ENCODE measurements at places on chromosomes 7 and 10.

- peaks cover 47% of the 10 kb centered on the region for H3K27me3 ChIP-seq
- no peak for DNase-seq
- no peak overlapping the region for H3K27ac ChIP-seq
- H3K4me1 ChIP-seq = peaks cover 10% of the 10 kb centered on the region
- H3K36me3 ChIP-seq = no peaks in the 10 kb centered on the region
- no peak overlapping the region for H3K4me3 ChIP-seq
Observed at GRCh38 chr7:155374276-155375252, 76.9 kb downstream of the INSIG1 start.

DNA sequence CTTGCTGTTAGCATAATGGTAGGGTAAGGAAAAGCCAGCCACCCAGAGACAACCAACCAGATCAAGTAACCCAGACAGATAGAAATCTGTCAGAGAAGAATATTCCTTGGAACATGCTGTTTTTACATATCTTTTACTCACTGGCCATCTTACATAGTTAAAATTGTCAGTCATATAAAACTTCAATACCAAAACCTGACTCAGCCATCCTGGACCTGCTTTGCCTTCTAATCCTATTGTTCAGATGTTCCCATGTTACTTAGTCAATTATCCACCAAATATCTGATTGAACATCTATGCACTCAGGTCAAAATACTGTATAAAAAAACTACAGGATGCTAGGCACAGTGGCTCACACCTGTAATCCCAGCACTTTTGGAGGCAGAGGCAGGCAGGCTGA, 466.5 kb upstream of the NRP1 start:
- no peaks in the 10 kb centered on the region for H3K27me3 ChIP-seq
- no peak overlapping the region for H3K4me3 ChIP-seq
- no peaks in the 10 kb centered on the region for H3K4me1 ChIP-seq
- no peak for DNase-seq
- no peaks in the 10 kb centered on the region for H3K36me3 ChIP-seq

GRCh38 chr10:69736886-69737641, 64.6 kb upstream of the COL13A1 start:
- H3K27me3 ChIP-seq = no peaks in the 10 kb centered on the region
- no peaks in the 10 kb centered on the region for H3K36me3 ChIP-seq
- no peak overlapping the region for H3K4me3 ChIP-seq
- DNase-seq = no peak
- H3K4me1 ChIP-seq = no peaks in the 10 kb centered on the region

- no peaks in the 10 kb centered on the region for H3K27me3 ChIP-seq
- H3K27ac ChIP-seq = no peak overlapping the region
- H3K36me3 ChIP-seq = no peaks in the 10 kb centered on the region
- DNase-seq = no peak
Observed at GRCh38 chr7:106729720-106730385, 68.9 kb upstream of the CCDC71L start.

GRCh38 chr10:21159669-21160068, 262.6 kb upstream of the NEBL start:
- DNase-seq = no peak
- no peaks in the 10 kb centered on the region for H3K27me3 ChIP-seq
- no peaks in the 10 kb centered on the region for H3K36me3 ChIP-seq
- H3K27ac ChIP-seq = no peak overlapping the region
- no peaks in the 10 kb centered on the region for H3K4me1 ChIP-seq

DNA sequence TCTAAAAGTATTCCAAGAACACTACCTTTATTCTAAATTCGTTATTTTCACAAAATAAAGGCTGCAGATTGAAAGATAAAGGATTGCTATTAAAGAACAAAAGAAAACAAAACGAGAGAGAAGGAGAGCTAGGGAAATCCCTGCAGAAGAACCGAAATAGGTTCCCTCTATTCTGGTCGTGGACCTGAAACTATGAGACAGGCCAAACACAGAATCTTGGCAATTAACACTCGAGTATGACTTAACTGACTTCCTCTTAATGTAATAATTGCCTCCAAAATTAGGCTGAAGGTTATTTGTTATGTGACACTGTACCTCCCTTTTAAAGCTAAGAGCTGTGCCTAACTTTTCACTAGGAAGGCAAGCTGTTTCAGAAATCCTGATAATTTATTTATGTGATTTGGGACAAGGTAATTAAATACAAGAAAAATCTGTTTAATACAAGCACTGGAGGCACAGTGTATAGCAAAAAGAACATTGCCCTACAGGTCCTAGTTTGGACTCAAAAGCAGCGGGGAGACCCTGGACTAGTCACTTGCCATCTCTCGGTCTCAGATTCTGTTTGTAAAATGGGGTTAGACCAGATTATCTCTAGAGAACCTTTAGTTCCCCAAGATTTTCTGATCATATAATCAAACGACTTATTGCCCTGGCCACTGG, 11.6 kb downstream of the NAMPT start:
- no peaks in the 10 kb centered on the region for H3K27me3 ChIP-seq
- no peak overlapping the region for H3K4me3 ChIP-seq
- no peak overlapping the region for H3K27ac ChIP-seq
- H3K36me3 ChIP-seq = no peaks in the 10 kb centered on the region
- no peaks in the 10 kb centered on the region for H3K4me1 ChIP-seq

GRCh38 chr10:8278099-8278498, 223.6 kb downstream of the GATA3 start:
- DNase-seq = no peak
- no peaks in the 10 kb centered on the region for H3K36me3 ChIP-seq
- H3K27me3 ChIP-seq = no peaks in the 10 kb centered on the region

- H3K36me3 ChIP-seq = peaks cover 7% of the 10 kb centered on the region
- no peak for DNase-seq
- H3K4me3 ChIP-seq = no peak overlapping the region
- H3K4me1 ChIP-seq = no peaks in the 10 kb centered on the region
Observed at GRCh38 chr10:73183667-73184281, 15.9 kb downstream of the FAM149B1 start.

DNA sequence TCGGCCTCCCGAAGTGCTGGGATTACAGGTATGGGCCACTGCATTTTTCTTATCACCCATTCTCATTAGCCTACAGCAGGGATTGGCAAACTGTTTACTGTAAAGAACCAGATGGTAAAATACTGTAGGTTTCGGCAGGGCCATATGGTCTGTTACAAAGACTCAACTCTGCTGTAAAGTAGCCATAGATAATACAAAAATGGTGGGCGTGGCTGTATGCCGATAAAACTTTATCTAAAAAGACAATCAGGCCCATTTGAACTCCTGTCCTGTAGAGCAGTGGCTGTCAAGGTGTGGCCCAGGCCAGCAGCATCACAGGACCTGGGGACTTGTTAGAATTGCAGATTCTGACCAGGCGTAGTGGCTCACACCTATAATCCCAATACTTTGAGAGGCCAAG, 134.3 kb downstream of the CUX1 start:
- no peak for DNase-seq
- H3K27ac ChIP-seq = no peak overlapping the region
- H3K4me3 ChIP-seq = no peak overlapping the region
- H3K27me3 ChIP-seq = no peaks in the 10 kb centered on the region

- no peaks in the 10 kb centered on the region for H3K36me3 ChIP-seq
- no peaks in the 10 kb centered on the region for H3K27me3 ChIP-seq
- no peak overlapping the region for H3K4me3 ChIP-seq
- no peaks in the 10 kb centered on the region for H3K4me1 ChIP-seq
Observed at GRCh38 chr10:12822126-12822892, 179.2 kb downstream of the CCDC3 start.

DNA sequence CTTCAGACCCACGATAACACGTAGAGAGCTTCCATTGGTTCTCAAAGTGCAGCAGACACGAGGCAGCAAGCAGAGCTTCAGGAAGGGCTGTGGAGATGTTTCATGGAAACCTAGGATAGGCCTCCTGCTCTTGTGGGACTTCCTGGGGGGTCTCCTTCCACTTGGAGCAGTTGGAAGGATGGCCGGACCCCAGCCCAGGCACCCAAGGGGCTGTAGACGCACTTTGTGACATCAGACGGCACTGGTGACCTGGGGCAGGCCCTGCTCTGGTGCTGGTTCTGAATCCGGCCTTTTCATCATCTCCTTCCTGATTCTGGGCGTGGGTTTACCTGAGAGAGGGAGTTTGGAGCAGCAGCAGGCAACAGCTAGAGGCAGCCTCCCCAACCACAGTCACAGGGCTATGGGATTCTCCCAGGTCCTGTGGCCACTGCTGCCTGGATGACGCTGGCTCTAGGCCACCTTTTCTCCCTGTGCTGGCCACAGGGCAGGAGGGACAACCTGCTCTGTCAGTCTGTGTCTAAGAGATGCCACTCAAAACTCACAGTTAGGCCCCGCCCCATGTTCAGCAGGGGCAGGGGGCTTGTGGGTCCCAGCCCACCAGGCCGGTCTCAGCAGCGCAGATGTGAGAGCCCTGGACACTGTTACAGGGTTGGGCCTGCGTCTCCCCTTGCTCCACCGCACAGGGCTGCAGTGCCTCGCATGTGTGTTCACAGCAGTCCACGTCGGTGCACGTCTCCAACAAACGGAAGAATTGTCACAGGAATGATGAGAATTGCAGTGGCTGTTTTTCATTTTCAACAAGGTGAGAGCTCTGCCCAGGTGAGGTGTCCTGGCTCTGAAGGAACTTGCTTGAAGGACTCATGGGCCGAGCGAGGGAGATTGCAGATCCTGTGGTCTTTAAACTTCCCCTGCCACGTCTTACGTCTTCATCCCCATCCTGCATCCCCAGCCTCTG, 569.3 kb downstream of the TCERG1L start:
- no peaks in the 10 kb centered on the region for H3K36me3 ChIP-seq
- H3K4me3 ChIP-seq = no peak overlapping the region
- no peak for DNase-seq
- H3K27me3 ChIP-seq = no peaks in the 10 kb centered on the region

- no peaks in the 10 kb centered on the region for H3K4me1 ChIP-seq
- H3K4me3 ChIP-seq = no peak overlapping the region
- H3K27ac ChIP-seq = no peak overlapping the region
Observed at GRCh38 chr10:87942884-87943527, 79.6 kb downstream of the PTEN start.

DNA sequence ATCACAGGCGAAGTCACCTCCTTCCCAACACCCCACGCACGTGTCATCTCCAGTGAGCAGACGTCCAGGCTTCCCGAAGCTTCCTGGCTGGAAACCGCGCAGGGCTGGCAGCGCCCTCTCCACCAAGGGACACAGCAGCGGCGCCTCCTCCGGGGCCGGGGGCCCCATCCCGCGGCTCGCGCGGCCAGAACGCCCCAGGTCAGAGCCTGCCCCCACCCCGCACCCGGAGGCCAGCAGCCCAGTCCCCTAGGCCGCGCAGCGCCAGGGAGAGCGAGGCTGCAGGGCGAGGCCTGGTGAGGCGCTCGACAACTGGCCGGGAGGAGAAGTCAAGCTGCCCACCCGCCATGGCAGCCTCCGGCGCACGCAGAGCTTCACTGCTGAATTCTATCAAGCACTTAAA, 247.0 kb downstream of the SEMA3D start:
- H3K4me1 ChIP-seq = no peaks in the 10 kb centered on the region
- H3K4me3 ChIP-seq = no peak overlapping the region
- H3K27me3 ChIP-seq = no peaks in the 10 kb centered on the region
- no peak for DNase-seq

GRCh38 chr10:94220717-94221116, 142.0 kb downstream of the NOC3L start:
- H3K36me3 ChIP-seq = no peaks in the 10 kb centered on the region
- no peaks in the 10 kb centered on the region for H3K4me1 ChIP-seq
- no peak for DNase-seq
- H3K27ac ChIP-seq = no peak overlapping the region
- H3K27me3 ChIP-seq = no peaks in the 10 kb centered on the region

GRCh38 chr10:73873838-73874215, 528 bp downstream of the CAMK2G start:
- no peaks in the 10 kb centered on the region for H3K27me3 ChIP-seq
- H3K4me1 ChIP-seq = peaks cover 51% of the 10 kb centered on the region
- no peak overlapping the region for H3K27ac ChIP-seq
- no peak overlapping the region for H3K4me3 ChIP-seq
